ENCODE measurements at places on chromosomes 4 and X.

DNA sequence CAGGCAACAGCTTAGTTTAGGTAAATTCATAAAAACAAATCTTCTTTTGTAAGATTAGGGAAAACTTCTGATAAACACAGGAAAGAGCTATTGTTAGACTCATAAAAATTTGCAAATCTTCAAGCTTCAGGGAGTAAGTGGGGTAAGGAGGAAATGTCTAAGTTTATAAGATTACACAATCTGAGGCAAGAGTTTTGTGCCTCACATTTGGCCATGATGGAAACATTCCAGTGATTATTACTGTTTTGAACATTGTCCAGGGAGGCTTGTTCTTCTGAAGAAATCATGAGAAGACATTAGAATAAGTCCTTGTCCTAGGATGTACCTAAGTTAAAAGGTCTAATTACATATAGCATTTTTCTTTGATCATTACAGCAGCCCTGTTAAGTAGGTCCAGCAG is 72.8 kb downstream of the MAOB start:
- no peak for DNase-seq

GRCh38 chr4:54096295-54096962 is 3.5 kb upstream of the GSX2 start:
- no peak for DNase-seq

DNA sequence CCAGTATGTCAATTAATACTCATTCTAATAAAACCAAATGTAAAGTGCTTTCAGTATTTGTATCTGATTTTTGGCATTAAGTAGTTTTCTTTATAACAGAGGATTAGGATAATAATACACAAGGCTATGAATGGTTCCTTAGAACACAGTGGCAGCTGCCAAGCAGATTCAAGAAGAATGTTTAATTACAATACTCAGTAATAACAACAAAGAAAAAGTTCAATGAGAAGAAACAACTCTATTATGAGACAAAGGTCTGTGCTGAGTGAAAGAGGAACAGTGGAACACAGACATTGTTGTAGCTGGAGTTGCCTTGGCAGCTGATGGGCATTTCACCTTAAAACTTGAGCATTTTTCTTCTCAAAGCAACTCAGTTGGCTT is 502.6 kb upstream of the NR3C2 start:
- DNase-seq = no peak

- DNase-seq = no peak
Observed at GRCh38 chrX:118499295-118499694, 3.7 kb downstream of the DOCK11 start.

DNA sequence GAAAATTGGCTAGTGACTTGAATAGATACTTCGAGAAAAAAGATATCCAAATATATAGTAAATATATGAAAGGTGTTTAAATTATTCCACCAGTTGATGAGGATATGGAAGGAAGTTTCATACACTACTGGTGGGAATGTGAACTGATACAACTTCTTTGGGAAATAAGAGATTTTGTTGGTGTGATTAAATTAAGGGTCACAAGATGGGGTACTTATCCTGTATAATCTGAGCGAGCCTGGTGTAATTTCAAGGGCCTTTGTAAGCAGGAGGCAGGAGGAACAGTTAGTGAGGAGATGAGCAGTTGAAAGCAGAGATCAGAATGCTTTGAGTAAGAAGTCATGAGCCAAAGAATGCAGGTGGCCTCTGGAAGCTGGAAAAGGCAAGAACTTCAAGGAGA is 192.2 kb downstream of the KCTD8 start:
- no peak for DNase-seq

DNA sequence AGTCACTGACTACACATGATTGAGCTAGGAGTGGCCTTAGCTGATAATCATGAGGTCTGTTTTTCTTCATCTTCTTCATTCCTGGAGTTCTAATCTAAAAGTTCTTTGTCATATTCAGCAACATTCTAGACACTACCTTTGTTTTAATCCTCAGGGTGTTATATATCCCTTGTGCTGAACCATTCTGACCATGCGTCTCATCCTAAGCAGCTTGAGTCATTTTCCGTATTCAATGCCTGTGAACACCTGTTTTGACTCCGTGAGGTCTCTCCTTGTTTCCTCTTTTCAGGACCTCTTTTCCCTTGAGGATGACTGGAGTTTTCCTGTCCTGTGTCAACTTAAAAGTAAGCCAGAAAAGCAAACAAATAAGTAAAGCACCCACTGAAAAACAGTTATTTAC is 597.9 kb downstream of the GBA3 start:
- DNase-seq = no peak

DNA sequence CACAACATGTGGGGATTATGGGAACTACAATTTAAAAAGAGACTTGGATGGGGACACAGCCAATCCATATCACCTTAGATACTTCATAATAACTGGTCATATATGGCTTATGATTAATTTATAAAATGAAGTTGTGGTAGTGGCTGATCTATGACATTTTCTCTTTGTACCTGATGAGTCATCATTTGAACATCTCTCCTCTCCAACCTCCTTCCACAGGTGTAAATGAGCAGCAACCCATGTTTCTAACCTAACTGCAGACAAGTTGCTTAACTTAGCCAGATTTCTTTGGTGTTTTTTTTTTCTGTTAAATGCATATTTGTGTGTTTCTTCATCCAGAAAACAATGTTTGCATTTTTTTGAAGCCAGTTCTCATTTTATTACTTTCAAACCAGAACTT is 42.6 kb downstream of the SPANXA2 start:
- no peak for DNase-seq

GRCh38 chr4:40377512-40378365 is 42.6 kb downstream of the CHRNA9 start:
- no peak for DNase-seq

DNA sequence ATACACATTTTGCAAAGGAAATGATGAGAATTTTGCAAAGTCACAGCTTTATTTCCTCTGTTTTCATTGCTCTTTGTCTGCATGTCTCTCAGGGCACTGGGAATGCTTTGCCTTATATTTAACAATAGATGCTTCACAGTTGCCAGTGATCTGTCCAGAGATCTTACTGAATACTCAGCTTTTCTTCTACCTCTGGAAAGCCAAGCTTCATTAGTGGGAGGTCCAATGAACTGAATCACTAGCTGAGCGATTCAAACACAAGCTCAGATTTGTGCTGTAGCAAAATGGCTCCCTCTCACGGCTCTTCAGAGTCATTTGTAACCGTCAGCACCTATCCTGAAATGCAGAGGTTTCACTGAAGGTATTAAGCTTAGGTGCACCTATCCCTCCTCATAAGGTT is 138.9 kb downstream of the DCLK2 start:
- DNase-seq = no peak

DNA sequence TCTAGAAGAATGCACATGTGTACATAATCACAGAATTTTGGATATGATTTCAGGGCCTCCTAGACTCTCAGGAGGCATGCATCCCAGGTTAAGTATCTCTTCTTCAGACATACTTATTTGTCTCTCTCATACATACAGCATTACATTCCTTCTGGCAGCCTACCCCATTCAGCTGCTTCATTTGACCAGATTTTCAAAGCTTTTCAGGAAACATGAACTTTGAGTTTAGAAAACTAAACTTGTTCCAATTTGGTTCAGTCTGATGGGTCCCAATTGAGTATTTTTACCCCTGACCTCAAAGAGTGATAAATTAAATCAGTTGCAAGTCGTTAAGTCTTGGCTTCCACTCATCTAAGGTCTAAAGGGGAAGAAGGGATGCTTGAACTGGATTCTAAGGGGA is 330.9 kb downstream of the ARHGAP24 start:
- no peak for DNase-seq
